D341Med (cell line): ENCODE measurements at places on chromosomes 6 and 20.

DNA sequence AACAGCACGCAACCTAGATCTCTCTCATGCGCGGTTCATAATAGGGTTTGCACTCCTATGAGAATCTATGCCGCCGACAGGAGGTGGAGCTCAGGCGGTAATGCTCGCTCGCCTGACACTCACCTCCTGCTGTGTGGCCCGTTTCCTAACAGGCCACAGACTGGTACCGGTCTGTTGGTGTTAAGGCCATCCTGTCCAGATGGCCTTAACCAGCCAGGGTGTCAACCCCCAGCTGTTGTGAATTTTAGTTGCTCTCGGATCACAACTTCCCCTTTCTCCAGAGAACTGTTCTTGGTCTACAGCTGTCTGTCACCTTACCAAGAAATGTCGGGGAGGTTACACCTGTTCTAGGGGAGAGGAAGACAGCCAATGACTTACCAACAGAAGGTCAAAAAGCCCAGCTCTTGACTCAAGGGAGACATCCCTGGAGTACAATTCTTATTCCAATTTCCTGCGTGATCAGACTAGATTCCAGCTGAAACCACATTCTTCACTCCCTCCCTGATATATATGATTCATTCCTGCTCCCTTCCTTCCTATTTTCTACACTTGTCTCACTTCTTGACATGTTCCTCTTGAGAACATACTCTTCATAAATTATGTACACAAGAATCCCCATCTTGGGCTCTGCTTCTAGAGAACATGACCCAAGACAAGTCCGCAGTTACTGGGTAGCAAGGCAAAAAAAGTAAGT is 23.1 kb upstream of the DNAAF9 start:
- DNase-seq: no peak

DNA sequence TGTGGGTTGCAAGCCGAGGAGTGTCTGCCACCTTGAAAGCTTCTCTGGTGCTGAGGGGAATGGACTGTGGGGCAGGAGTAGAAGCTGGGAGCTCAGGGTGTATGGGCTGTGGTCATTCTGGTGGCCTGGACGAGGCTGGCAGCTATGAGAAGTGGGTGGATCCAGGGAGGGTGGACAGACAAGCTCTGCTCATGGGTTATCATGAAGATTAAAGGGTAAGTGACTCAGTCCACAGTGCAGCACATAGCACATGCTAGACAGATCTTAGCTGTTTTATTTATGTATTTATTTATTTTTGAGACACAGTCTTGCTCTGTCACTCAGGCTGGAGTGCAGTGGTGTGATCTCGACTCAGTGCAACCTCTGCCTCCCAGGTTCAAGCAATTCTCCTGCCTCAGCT is 13.8 kb downstream of the RSPO4 start:
- no peak for DNase-seq

GRCh38 chr20:23092384-23092756 is 6.2 kb upstream of the CD93 start:
- no peak for DNase-seq

GRCh38 chr20:41643504-41643938 is 25.3 kb upstream of the CHD6 start:
- no peak for DNase-seq
